WERI-Rb-1 (cell line): ENCODE measurements at places on chromosomes 3 and 15.

GRCh38 chr15:50353975-50354837, 792 bp downstream of the GABPB1 start:
- DNase-seq, result peak; percentile 48

GRCh38 chr15:65286069-65286703, 497 bp downstream of the PARP16 start:
- no peak for DNase-seq

GRCh38 chr3:31968927-31969418, 12.1 kb downstream of the OSBPL10 start:
- DNase-seq, result no peak

DNA sequence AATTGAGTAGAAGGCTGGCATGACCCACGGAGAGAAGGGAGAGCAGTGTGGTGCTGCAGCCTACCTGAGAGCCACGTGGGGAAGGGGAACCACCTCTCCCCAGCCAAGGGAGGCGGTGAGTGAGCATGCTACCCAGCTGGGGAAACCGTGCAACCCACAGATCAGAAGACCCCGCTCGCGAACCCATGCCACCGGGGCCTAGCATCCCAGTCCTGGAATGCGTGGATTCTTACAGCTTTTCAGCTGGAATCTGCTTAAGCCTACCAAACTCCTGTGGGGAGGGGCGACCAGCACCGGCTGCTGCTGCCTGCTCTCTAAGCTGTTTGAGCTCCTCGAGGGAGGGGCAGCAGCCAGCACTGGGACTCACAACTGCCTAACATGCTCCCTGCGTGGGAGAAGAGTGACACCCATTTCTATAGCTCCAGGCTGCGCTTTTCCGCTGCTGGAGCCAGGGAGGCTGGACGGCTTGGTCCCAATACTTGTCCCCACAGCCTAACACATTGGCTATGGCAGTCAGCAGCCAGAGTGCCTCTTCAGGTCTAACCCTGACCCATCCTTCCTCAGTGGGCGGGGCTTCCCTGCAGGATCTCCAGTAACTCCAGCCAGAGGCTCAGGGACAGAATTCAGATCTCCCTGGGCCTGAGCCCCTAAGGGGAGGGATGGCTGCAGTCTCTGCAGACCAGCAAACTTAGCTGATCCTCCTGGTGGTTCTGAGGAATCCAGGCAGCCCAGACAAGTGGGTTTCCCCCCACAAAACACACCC, 20.0 kb upstream of the TEX55 start:
- DNase-seq, result peak; percentile 69

GRCh38 chr15:41483115-41483514, 10.6 kb upstream of the ITPKA start:
- no peak for DNase-seq

DNA sequence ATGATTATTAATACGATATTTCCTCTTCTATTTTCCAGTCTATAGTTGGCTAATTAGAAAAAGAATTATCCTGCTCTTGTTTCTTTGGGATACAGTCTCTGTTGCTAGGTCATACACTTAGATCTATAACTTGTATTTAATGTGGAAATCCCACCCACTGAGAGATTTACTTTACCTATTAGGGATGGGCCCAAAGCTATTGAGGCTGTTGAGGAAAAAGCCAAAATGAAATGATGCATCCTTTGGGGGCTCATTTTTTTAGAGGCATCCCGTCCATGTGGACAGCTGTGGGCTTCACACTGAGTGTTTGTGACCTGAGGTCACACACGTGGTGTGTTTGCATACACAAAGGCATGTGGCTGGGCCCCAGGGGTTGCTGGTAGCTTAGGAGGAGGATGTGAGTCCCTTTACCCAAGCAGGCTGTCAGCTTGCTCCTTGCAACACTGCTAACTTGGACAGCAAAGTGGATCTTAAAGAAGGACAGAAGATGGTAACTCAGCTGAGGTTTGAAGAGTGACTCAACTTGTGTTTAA, 477.4 kb downstream of the AGBL1 start:
- no peak for DNase-seq

GRCh38 chr15:69869291-69869690, 228.4 kb downstream of the TLE3 start:
- no peak for DNase-seq

DNA sequence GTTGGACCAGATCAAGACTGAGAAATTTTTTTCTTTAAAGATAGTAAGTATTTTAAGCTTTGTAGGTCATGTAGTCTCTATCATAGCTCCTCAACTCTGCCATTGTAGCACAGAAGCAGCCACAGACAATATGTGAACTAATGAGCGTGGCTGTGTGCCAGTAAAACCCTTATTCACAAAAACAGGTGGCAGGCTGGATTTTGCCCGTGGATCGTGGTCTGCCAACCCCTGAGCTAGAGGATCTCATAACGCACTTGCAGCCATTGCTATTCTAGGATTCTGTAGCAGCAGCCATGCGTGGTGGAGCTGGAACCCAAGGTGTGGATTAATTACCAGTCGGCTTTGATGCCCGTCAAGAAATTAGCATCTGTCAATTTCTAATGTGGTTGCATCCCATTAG, 68.7 kb upstream of the PLXNA1 start:
- DNase-seq, result no peak

DNA sequence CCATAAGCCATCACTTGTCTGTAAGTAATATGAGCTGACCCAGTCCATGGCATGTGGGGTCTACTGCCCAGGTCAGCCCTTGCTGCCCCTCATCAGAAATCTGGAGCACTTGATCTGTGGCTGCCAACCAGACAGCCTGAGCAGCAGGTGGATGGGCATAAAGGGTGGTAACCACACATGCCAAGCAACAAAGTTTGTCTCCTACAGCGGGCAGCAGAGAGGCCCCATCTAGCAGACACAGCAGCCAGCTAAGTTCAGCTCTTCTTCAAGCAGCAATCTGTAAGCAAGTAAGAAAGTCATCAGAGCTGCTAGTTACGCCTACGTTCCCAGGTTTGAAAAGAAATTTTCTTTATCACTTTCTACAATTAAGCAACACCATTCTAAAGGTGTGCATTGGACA, 27.9 kb downstream of the CHCHD4 start:
- DNase-seq, result no peak

GRCh38 chr15:87817553-87817952, 439.0 kb downstream of the NTRK3 start:
- DNase-seq, result no peak

- no peak for DNase-seq
Measured at GRCh38 chr3:188220988-188221818, 67.2 kb downstream of the LPP start.

DNA sequence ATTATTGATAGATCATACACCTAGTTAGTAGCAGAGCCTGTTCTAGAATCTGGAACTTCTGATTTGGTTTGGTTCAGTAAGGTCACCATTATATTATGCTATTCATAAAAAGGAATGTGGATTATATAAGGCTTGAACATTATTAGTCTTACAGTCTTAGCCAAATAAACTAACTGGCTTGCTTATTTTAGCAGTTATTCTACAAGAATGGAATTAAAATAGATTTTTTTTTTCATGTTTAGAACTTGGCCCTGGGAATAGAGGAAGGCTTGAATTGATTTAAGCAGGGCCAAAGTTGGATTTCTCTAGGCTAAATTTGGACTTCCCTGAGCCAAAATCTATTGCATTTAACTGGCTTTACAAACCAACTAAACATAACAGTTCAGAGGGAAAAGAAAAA, 24.4 kb downstream of the DTWD1 start:
- no peak for DNase-seq

- no peak for DNase-seq
Measured at GRCh38 chr3:52140000-52140399, 14.2 kb downstream of the POC1A start.

DNA sequence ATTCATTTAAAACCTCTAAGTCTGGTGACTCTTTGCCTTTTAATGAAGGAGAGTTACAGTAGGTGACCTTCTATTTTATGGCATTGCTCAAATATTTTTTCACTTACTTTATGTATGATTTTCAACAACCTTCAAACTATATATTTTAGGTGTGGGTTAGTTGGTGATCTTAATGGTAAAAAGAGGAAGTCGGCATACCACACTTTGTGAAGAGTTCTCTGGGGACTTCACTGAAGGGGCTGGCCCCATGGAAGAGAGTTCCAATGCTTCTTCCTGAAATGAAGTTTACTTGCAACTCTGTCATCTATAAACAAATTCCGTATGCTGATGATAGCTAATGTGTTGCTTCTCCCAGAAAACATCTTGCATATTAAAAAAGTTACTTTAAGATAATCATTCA, 647.0 kb upstream of the SGO1 start:
- no peak for DNase-seq

- DNase-seq, result no peak
Measured at GRCh38 chr3:124320976-124321375, 329.1 kb upstream of the ROPN1 start.

GRCh38 chr15:79432345-79433275, 474 bp downstream of the MINAR1 start:
- DNase-seq, result no peak

DNA sequence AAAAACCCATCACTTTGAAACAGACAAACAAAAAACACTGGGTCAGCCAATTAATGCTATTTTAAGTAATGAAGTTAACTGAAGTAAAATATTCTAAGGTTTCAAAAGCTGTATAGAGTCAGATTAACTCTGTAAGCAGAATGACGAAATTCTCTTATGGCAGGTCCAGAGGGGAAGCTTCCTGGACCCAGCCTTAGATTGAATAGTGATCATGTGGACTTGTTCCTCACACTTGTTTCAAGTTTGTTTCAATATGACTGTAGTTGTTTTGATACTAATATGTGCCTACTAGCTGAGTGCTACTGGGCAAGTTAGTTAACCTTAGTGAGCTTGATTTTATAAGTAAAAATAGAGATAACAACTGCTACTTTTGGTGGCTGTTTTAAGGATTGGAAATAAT, 32.6 kb downstream of the PLS1 start:
- no peak for DNase-seq

DNA sequence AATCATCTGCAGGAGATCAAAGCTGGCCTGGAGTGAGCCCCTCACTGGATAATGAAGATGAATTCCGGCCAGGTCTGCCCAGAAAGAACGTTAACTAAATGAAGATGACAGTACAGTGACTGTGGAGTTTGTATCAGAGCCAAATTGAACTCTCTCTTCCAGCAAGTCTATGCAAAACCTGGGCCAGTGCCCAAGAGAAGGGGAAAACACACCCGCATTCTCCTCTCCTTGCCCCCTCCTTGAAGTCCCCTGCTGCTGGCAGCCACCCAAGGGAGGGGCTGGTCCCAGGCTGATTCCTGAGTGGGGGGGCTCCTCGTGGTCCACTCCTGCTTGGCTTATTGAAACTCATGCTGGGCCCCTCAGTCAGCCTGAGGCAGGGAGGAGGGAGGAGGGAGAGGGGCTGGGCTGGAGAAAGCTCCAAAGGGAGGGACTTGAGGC, 155.7 kb downstream of the RAB11A start:
- DNase-seq, result no peak

- no peak for DNase-seq
Measured at GRCh38 chr3:177060492-177060891, 136.8 kb downstream of the TBL1XR1 start.

DNA sequence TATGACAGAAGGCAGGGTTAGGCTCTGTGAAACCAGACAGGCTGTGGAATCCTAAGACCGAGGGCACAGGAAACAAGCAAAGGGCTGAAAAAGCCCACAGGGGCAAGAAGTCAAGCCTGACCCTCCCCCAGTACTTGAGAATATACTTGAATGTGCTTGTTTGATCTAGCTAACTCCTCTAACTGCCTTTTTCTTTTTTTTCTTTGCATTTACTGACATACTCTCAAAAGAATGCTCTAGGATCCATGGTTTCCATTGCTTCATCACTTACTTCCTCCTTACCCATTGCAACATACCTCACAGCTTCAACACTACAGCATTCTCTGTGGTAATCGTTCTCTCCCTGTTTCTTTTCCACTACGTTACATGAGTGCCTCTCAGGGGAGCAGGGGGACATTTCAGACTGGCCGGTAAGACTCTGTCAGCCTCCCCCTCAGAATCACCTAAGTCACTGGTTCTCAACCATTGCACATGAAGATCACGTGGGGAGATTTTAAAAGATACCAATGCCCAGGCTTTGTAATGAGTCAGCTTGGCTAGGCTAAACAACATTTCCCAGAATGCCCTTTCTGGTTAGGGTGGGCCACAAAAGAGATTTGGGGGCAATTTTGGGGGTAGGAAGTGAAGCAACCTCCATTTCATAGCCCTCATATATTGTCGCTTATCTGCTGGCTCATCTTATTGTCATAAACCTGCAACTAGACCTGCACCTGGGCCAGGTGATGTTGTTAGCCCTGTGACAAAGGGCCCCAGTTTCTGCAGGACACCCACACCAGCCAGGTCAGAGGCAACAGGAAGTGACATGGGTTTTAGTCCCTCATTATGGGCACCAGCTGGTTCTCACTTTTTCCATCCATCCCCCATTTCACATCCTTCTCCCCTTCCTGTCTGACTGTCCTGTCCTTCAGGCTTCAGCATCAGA, 24.6 kb upstream of the RSL24D1 start:
- DNase-seq, result no peak

- no peak for DNase-seq
Measured at GRCh38 chr15:44325568-44325967, 37.0 kb downstream of the GOLM2 start.

- peak; percentile 30 for DNase-seq
Measured at GRCh38 chr3:4290272-4290893, 12.8 kb upstream of the SETMAR start.

GRCh38 chr15:95793231-95793630, 537.3 kb upstream of the NR2F2 start:
- DNase-seq, result no peak

DNA sequence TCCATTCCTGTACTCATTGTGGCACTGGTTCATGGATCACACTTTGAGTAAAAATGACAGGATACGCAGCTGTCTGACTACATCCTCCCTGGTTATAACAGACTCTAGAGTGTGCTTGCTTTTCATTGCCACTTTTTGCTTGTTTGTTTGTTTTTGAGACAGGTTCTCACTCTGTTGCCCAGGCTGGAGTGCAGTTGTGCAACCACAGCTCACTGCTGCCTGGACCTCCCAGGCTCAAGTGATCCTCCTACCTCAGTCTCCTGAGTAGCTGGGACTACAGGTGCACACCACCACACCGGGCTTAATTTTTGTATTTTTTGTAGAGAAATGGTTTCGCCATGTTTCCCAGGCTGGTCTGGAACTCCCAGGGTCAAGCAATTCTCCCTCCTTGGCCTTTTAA, 89.3 kb upstream of the ROBO2 start:
- DNase-seq, result no peak

GRCh38 chr3:155727836-155728235, 17.0 kb downstream of the PLCH1 start:
- no peak for DNase-seq
